Fibroblast of villous mesenchyme (primary cell): ENCODE measurements at places on chromosomes 16 and 17. TPM values are rescaled to one million over a fixed set of nuclear protein-coding genes. Genes with fewer than 3 reads are reported as not detected.

- DNase-seq = no peak
Measured at GRCh38 chr16:66651965-66652364, 44.6 kb downstream of the CMTM4 start.

DNA sequence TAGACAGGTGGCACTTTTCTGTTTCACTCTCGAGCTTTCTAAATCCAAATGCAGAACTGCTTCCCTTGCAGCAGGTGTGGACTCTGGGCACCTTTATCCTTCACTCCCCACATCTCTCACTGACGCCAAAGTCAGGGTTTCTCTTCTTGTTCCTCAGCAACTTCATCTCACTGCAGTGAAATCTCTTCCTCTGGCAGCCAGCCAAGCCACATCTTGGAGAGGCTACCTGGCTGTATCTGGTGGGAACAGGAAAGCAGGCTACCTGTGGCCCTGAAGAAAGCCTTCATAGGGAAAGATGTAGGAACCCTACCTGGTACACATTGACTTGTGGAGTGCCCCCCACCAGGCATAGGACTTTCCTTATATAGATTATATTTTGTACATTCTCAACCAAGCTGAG, 159.1 kb downstream of the UTP18 start:
- no peak for DNase-seq

GRCh38 chr17:4195306-4195705, 52.3 kb downstream of the CYB5D2 start:
- DNase-seq = peak; percentile 73

- no peak for DNase-seq
Measured at GRCh38 chr16:26058326-26058725, 366.6 kb downstream of the HS3ST4 start.

GRCh38 chr17:69539274-69539673, 124.8 kb downstream of the MAP2K6 start:
- peak; percentile 7 for DNase-seq

DNA sequence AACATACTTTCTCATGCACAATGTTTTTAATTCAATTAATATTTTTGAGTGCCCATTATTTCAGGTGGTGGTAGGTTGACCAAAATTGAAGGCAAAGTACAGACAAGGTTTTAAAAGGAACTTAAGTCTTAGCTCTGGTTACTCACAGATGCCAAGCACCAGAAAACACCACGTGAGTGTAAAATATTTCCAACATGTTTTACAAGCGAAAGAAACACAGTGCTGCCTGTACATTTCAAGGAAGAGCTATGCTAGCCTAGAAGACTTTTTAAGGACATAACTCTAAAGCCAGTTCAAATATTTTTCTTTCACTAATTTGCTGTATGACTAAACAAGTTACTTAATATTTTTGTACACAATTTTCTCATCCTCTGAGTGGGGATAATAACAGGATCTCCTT, 736.4 kb upstream of the GOT2 start:
- DNase-seq = no peak

ITPRIPL2 gene
- 40.3 and 46.2 TPM in 2 replicates for total RNA-seq

IL17C gene
- not detected in 2 replicates for total RNA-seq

C17orf78 gene
- total RNA-seq = not detected in 2 replicates

- DNase-seq = no peak
Measured at GRCh38 chr17:75812096-75813013, 27.7 kb downstream of the UNK start.

TVP23A gene
- not detected in 2 replicates for total RNA-seq

DNA sequence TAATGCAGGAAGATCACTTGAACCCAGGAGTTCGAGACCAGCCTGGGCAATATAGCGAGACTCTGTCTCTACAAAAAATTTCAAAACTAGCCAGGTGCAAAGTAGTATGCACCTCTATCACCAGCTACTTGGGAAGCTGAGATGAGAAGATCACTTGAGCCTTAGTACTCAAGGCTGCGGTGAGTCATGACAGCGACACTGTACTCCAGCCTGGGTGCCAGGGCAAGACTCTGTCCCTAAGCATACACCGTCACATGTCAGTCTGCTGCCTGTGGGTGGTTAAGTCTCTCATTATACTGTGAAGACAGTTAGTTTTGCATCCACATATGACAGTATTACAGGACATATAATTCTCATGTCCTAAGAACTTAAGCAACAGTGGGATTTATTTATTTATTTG, 21.8 kb downstream of the NMRAL1 start:
- no peak for DNase-seq

DNA sequence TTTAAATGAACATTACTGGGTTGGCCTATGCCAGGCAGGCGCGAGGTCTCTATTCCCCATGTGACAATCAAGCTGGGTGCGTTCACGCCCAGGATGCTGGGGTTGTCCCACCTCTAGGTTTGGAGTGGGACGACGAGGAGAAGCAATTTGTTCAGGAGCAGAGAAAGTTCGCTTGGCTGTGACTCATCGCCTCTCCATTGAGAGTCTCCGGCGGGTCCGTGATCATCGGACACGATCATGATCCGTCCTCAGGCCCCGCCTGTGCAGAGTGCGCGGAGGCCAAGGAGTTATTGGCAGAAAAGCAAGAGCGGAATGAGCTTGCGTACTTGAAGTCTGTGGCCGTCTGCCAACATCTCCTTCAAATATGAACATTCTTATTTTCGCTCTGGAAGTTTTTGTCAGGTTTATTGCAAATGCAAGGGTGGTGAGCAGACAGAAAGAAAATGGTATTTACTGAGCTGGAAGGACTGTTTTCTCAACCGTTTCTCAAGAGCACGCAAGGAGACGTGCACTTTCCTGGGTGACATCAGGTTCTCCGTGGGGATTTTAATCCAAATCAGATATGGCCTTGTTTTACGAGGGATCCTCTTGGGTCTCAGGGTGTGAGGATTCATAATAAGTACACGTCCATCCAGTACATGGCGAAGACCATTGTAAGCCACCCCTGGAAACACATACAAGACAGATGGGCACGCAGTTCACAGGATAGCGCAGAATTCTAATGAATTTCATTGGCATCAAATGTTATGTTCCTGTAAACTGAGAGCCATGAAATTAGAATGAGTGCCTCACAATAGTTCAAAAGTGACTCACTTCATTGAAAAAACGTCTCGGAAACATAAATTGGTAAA, 70.1 kb upstream of the CREBBP start:
- peak; percentile 99 for DNase-seq

DNA sequence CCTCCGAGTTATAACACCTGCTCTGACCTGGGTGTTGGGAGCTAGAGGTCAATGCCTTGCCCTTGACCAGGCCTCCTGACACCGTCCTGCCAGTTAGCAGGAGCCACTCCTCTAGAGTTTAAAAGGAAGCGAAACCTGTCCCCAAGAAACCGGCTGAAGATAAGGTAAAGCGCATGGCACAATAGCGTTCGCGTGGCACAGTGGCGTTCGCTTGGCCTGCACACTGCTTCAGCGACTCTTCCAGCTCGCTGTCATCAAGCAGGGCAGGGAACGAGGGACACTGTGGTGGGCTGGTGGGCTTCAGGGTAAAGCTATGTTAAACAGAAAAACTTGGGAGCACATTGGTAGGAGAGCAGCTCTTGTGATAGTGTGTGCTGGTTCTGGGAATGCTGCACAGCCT, 28.2 kb upstream of the ETV4 start:
- DNase-seq = no peak

DNA sequence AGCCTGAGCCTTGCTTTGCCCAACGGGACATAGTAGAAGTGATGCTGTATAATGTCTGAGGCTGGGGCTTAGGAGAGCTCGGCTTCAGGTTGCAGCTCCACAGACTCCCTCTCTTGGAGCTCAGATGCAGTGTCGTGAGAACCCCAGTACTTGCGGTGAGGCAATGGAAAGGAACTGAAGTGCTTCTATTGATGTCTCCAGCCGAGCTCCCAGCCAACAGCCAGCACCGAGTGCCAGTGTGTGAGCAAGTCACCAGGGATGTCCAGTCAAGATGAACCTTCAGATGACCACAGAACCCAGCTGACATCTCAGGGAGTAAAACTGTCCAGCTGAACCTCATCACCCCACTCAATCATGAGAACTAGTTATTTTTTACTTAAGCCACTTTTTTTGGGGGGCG, 268.1 kb downstream of the IRF8 start:
- DNase-seq = no peak
